Iris pigment epithelial cell (primary cell): ENCODE measurements at places on chromosomes 7 and 10.

DNA sequence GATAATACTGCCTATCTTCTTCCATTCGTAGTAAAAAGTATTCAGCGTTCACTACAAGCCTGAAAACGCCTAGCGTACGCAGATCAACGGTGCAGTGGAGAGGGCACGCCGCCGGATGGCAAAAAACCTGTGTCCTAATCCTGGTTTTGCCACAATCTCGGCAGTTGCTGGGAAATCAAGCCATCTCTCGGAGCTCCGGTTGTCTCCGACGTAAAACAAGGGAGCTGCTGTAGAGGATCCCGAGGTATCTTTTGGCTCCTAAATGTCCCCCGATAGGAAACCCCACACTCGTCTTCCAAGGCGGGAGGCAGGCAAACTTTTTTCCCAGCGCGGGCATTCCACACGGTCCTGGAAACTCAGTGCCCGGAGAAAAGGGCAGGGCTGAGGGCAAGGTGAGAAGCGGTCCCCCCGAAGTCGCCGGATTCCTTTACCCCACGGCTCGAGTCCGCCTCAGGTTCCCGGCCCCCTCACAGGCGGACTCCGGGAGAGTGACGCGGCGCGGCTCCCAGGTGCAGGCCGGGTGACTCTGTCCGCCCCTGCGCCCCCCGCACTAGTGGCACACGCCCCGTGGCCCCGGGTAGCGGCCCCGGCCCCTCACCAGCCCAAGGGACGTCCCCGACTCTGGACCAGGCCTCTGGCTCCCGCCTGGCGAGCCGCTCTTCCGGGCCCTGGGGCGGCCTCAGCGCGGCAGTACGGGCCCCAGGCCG, 649 bp downstream of the IDE start:
- peak; percentile 48 for DNase-seq

DNA sequence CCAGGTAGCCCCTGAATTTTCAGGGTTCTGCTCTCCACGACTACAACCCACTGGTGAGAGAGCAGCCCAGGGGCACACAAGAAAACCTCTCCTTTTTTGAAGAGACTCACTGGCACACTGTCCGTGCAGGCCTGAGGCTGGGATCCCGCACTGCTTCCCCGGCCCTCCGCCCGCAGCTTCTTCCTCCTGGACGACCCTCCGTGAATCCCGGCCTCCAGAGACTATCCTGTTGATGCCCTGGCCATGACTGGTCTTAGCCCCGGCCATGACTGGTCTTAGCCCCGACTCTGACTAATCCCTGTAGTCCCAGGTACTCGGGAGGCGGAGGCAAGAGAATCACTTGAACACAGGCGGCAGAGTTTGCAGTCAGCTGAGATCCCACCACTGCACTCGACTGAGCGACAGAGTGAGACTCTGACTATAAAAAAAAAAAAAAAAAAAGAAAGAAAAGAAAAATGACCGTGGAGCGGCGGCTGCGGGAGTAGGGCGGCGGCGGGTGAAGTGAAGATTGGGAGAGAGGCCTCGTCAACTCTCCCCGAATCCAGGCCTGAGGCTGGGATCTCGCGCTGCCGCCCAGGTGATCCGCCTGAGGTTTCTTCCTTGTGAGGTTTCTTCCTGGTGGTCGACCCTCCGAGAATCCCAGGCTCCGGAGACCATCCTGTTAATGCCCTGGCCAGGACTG, 196.4 kb downstream of the ZNF716 start:
- DNase-seq = no peak

GRCh38 chr7:68414631-68415425, 1183.4 kb upstream of the AUTS2 start:
- no peak for DNase-seq

GRCh38 chr7:111953611-111954010, 252.6 kb downstream of the DOCK4 start:
- no peak for DNase-seq

GRCh38 chr7:138396251-138397070, 63.6 kb upstream of the TRIM24 start:
- no peak for DNase-seq

- DNase-seq = peak; percentile 97
These were observed 457.6 kb downstream of the SEMA3D start for GRCh38 chr7:84729284-84729683.

DNA sequence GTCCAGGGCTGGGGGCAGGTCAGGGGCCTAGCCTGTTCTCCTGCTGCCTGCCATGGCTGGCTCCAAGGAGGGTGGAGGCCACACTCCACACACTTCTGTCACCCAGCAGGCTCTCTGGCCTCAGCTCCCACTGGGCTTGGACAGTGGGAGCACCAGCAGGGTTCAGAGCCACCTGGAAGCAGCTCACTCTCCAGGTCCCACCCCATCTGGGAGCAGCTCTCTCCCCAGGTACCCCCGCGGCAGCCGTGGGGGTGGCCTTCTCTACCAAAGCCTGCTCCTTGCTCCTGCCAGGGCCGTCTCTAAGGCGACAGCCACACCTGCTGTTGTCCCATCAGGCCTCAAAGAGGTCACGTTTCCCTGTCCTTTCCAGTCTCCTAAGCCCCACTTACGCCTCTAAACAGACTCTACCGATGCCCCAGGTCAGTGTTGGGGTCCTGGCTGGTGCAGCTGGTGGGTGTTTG, 142.5 kb upstream of the RET start:
- DNase-seq = no peak

- DNase-seq = no peak
These were observed 579.8 kb upstream of the CELF2 start for GRCh38 chr10:10437886-10438285.
